ENCODE measurements at places on chromosomes 6 and 20. TPM values are rescaled to one million over a fixed set of nuclear protein-coding genes. Genes with fewer than 3 reads are reported as not detected.

NFATC2 gene
- 15.7 TPM for total RNA-seq

MEP1A gene
- not detected for total RNA-seq

PKIB gene
- not detected for total RNA-seq

- H3K27ac ChIP-seq = no peak overlapping the region
- H3K27me3 ChIP-seq = no peaks in the 10 kb centered on the region
- no peaks in the 10 kb centered on the region for H3K4me1 ChIP-seq
- no peaks in the 10 kb centered on the region for H3K36me3 ChIP-seq
Measured at GRCh38 chr6:165218829-165219228, 90.6 kb downstream of the C6orf118 start.

GRCh38 chr6:73182021-73182607, 43.2 kb downstream of the KHDC1L start:
- no peaks in the 10 kb centered on the region for H3K27me3 ChIP-seq
- H3K27ac ChIP-seq = no peak overlapping the region
- no peak for DNase-seq

GRCh38 chr6:111724039-111724438, 118.4 kb upstream of the TRAF3IP2 start:
- peak overlapping the region; percentile 0 for H3K4me3 ChIP-seq
- H3K4me1 ChIP-seq = peaks cover 85% of the 10 kb centered on the region
- no peaks in the 10 kb centered on the region for H3K27me3 ChIP-seq
- peaks cover 46% of the 10 kb centered on the region for H3K36me3 ChIP-seq
- no peak for DNase-seq

- peaks cover 32% of the 10 kb centered on the region for H3K4me1 ChIP-seq
- no peak for DNase-seq
- H3K27ac ChIP-seq = no peak overlapping the region
- no peak overlapping the region for H3K4me3 ChIP-seq
Measured at GRCh38 chr20:63858393-63859165, 2.7 kb upstream of the ABHD16B start.
